PC-3 (cell line): ENCODE measurements at places on chromosomes 2 and 18.

GRCh38 chr2:212619954-212620353, 81.4 kb upstream of the ERBB4 start:
- no peak overlapping the region for H3K4me3 ChIP-seq
- peak; percentile 98 for DNase-seq
- no peaks in the 10 kb centered on the region for H3K27me3 ChIP-seq
- no peaks in the 10 kb centered on the region for H3K36me3 ChIP-seq

DNA sequence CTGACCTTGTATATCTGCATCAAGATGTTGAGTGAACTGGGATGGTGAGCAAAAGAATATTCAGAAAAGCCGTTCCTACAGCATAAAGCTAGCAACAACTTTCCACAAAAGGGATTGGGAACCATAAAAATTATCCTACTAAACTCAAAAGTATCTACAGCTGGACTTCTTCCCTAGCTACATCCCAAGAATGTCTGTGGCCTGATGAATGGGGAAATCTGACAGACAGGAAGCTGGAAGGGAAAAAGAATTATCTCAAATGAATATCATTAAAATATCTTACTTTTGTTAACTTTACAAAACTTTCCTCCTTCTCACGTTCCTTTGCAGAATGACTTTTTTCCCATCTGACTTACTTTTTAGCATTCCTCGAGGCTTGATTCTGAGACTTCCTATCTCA, 150.9 kb downstream of the PDE11A start:
- H3K4me3 ChIP-seq, result no peak overlapping the region
- DNase-seq, result no peak
- H3K27me3 ChIP-seq, result peaks cover under 1% of the 10 kb centered on the region; the same call in 1 of the 2 replicates
- H3K36me3 ChIP-seq, result no peaks in the 10 kb centered on the region
- H3K27ac ChIP-seq, result no peak overlapping the region

GRCh38 chr2:221716426-221717303, 144.6 kb upstream of the EPHA4 start:
- H3K27me3 ChIP-seq, result no peaks in the 10 kb centered on the region
- DNase-seq, result peak; percentile 88
- peaks cover 24% of the 10 kb centered on the region for H3K4me1 ChIP-seq
- peak overlapping the region; percentile 43; the same call in 1 of the 2 replicates for H3K4me3 ChIP-seq
- H3K36me3 ChIP-seq, result no peaks in the 10 kb centered on the region

GRCh38 chr2:37645362-37645761, 26.1 kb downstream of the CDC42EP3 start:
- DNase-seq, result peak; percentile 90
- H3K36me3 ChIP-seq, result peaks cover 33% of the 10 kb centered on the region
- peak overlapping the region; percentile 48 for H3K27ac ChIP-seq

DNA sequence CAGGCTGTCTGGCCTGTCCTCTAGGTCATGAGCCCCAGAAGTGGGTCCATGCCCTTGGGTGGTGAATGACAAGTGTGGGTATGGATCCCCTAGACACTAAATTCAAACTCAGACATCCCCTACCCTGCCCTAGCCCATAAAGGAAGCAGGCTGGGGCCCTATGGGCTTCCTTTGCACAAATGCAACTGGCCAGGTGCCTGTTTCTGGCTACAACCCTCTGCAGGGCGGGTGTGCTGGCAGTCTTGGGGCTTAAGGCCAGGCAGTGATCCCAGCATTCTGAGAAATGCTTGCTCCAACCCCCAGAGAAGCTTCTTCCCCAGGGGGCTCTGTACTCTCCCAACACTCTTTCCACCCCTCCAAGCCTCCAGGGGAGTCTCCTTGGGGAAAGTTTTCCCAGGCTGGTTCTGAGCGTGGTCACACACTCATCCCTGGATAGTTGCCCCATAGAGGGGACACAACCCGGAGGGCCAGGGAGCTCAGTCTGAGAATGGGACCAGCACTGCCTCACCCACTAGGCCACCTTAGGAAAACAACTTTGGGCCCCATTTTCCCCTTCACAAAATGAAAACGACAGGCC, 16.6 kb upstream of the ASPRV1 start:
- no peak overlapping the region for H3K27ac ChIP-seq
- DNase-seq, result no peak

DNA sequence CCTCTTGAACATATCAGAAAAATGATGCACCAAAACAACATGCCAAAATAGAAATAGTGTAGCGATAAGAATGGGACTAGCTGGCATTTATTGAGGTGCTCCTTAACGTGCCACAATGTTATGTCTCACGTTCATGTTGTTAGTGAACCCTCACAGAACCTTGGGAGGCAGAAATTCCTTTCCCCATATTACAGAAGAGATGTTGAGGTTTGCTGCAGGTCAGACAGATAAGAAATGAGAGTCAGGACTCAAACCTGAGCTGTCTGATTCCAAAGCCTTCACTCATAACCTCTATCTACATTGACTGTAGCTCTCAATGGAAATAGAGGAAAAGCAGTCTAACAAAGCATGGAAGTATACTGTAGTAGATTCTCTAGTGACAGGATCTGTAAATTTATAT, 163.3 kb upstream of the STK17B start:
- H3K27me3 ChIP-seq, result no peaks in the 10 kb centered on the region
- no peak for DNase-seq
- H3K4me3 ChIP-seq, result no peak overlapping the region
- peaks cover 55% of the 10 kb centered on the region for H3K4me1 ChIP-seq
- H3K27ac ChIP-seq, result peak overlapping the region; percentile 83

GRCh38 chr18:59900222-59901128, 679 bp downstream of the PMAIP1 start:
- peak overlapping the region; percentile 94 for H3K27ac ChIP-seq
- H3K36me3 ChIP-seq, result peaks cover 19% of the 10 kb centered on the region
- no peaks in the 10 kb centered on the region for H3K27me3 ChIP-seq
- H3K4me1 ChIP-seq, result peaks cover 52% of the 10 kb centered on the region
- peak; percentile 70 for DNase-seq

DNA sequence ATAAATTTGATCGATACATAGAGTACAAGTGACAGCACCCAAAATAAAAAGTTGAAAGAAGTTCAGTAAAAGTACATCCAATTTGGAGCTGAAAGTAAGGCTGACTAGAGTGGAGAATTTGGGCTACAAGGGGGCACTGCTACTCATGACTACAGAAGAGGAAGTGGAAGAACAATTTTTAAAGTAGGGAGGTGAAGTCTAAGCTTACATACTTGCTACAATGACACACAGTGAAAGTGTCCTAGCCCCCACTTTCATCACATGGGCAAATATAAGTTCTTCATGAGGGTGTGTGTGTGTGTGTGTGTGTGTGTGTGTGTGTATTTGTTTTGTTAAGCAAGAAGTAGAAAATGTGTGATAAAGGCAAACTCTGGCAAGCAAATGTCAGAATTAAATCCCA, 45.7 kb downstream of the MAP3K2 start:
- H3K27ac ChIP-seq, result no peak overlapping the region
- H3K36me3 ChIP-seq, result peaks cover 13% of the 10 kb centered on the region
- H3K4me1 ChIP-seq, result no peaks in the 10 kb centered on the region
- H3K4me3 ChIP-seq, result no peak overlapping the region
- DNase-seq, result no peak

GRCh38 chr2:46268196-46268595, 29.0 kb upstream of the EPAS1 start:
- DNase-seq, result no peak
- H3K27ac ChIP-seq, result no peak overlapping the region
- no peaks in the 10 kb centered on the region for H3K27me3 ChIP-seq
- no peak overlapping the region for H3K4me3 ChIP-seq
- H3K4me1 ChIP-seq, result peaks cover 10% of the 10 kb centered on the region; the same call in 1 of the 2 replicates

DNA sequence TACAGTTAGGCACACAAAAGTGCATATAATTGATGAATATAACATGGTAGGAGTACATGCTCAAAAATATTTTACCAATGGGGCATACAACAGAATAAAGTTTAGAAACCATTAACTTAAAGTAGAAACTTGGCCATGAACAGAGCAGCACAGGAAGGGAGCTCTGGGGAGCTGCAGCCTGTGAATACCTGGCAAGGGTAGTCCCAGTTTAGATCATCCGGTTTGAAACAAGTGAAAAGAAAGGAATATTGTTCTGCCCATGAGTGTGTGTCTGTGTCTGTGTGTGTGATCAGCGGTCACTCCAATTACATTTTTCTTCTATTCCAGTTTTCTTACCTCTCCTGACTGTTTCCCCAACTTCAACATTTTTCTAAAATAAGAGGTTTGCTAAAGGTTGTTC, 233.0 kb downstream of the ALK start:
- H3K4me1 ChIP-seq, result no peaks in the 10 kb centered on the region
- no peak overlapping the region for H3K4me3 ChIP-seq
- DNase-seq, result no peak
- no peaks in the 10 kb centered on the region for H3K36me3 ChIP-seq

- H3K4me3 ChIP-seq, result no peak overlapping the region
- no peaks in the 10 kb centered on the region for H3K36me3 ChIP-seq
- DNase-seq, result no peak
- no peaks in the 10 kb centered on the region for H3K27me3 ChIP-seq
- no peak overlapping the region for H3K27ac ChIP-seq
These were observed 384.5 kb upstream of the MMADHC start for GRCh38 chr2:149972066-149972465.

GRCh38 chr2:95391641-95392310, 10.7 kb upstream of the FAHD2A start:
- H3K27me3 ChIP-seq, result no peaks in the 10 kb centered on the region
- H3K27ac ChIP-seq, result no peak overlapping the region
- no peak overlapping the region for H3K4me3 ChIP-seq
- no peak for DNase-seq
- H3K36me3 ChIP-seq, result no peaks in the 10 kb centered on the region
- H3K4me1 ChIP-seq, result no peaks in the 10 kb centered on the region

GRCh38 chr2:148965623-148966437, 72.7 kb upstream of the LYPD6B start:
- H3K36me3 ChIP-seq, result no peaks in the 10 kb centered on the region
- no peak overlapping the region for H3K27ac ChIP-seq
- H3K27me3 ChIP-seq, result peaks cover 16% of the 10 kb centered on the region
- no peak overlapping the region for H3K4me3 ChIP-seq

DNA sequence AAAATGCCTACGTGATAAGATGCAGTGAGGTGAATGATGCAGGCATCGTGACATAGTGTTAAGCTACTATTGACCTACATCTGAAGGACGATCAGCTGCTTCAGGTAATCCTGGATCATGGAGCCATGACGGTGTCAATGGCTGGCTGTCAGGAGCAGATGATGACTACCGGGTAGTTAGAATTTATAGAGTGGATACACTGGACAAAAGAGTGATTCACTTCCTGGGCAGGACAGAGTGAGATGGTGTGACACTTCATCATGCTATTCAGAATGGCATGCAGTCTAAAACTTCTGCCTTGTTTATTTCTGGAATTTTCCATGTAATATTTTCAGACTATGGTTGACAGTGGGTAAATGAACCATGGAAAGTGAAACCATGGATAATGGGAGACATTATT, 29.5 kb downstream of the METTL8 start:
- H3K36me3 ChIP-seq, result peaks cover 17% of the 10 kb centered on the region; the same call in 1 of the 2 replicates
- peak overlapping the region; percentile 68 for H3K27ac ChIP-seq
- no peaks in the 10 kb centered on the region for H3K27me3 ChIP-seq
- peaks cover 28% of the 10 kb centered on the region for H3K4me1 ChIP-seq
- no peak overlapping the region for H3K4me3 ChIP-seq
- peak; percentile 93 for DNase-seq

GRCh38 chr2:56763683-56764082, 579.9 kb downstream of the CCDC85A start:
- H3K36me3 ChIP-seq, result no peaks in the 10 kb centered on the region
- H3K4me1 ChIP-seq, result no peaks in the 10 kb centered on the region
- H3K4me3 ChIP-seq, result no peak overlapping the region
- H3K27me3 ChIP-seq, result no peaks in the 10 kb centered on the region
- DNase-seq, result no peak
- no peak overlapping the region for H3K27ac ChIP-seq

GRCh38 chr2:239516954-239517305, 116.1 kb upstream of the HDAC4 start:
- H3K27ac ChIP-seq, result no peak overlapping the region
- H3K36me3 ChIP-seq, result no peaks in the 10 kb centered on the region
- H3K4me3 ChIP-seq, result no peak overlapping the region

- H3K27ac ChIP-seq, result no peak overlapping the region
- H3K4me3 ChIP-seq, result no peak overlapping the region
- no peaks in the 10 kb centered on the region for H3K36me3 ChIP-seq
These were observed 206.6 kb downstream of the HAUS1 start for GRCh38 chr18:46310675-46311345.

DNA sequence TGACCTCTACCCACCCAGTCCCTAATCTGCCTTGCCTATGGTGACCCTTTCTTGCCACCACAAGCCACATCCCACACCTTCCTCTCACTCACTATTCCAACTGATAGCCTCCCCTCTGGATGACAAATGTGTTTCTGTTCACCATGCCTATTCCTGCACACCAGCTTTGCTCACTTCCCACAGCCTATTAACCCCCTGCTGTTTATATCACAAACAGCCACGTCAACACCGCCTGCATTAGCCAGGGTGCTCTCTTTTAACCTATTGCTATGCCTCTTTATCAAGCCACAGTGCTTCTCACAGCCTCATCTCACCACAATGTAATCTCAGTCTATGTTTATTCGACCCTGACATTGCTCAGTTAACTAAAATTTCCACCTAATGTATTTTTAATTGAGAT, 271.8 kb downstream of the SUCLG1 start:
- no peaks in the 10 kb centered on the region for H3K36me3 ChIP-seq
- H3K4me3 ChIP-seq, result no peak overlapping the region
- no peaks in the 10 kb centered on the region for H3K27me3 ChIP-seq
- H3K4me1 ChIP-seq, result no peaks in the 10 kb centered on the region
- DNase-seq, result no peak
- no peak overlapping the region for H3K27ac ChIP-seq
